A549 treated with AZD2906 at 1 μM for 4 hours (cell line): ENCODE measurements at places on chromosomes 3 and 15. TPM values are rescaled to one million over a fixed set of nuclear protein-coding genes. Genes with fewer than 3 reads are reported as not detected.

The LINS1 gene
- 9.7 to 12.4 TPM (median 10.8 TPM) in 5 replicates for total RNA-seq

The CORO2B gene
- 3.3 to 4.4 TPM (median 3.7 TPM) in 5 replicates for total RNA-seq

The KBTBD13 gene
- not detected in 5 replicates for total RNA-seq

The CCDC33 gene
- total RNA-seq, result 6.3 to 7.5 TPM (median 7.4 TPM) in 5 replicates

The CCNL1 gene
- 37.1 to 39.7 TPM (median 38.0 TPM) in 5 replicates for total RNA-seq

The CDHR4 gene
- 0.12 to 0.42 TPM (median 0.28 TPM) in 5 replicates for total RNA-seq

The TRIM42 gene
- total RNA-seq, result not detected in 5 replicates

The SENP7 gene
- total RNA-seq, result 1.8 to 2.5 TPM (median 2.0 TPM) in 5 replicates

The GRAMD2A gene
- 0.09 to 0.26 TPM (median 0.17 TPM) in 5 replicates for total RNA-seq

The BBS4 gene
- 14.8 to 18.1 TPM (median 15.2 TPM) in 5 replicates for total RNA-seq

The MAGI1 gene
- total RNA-seq, result 3.3 to 4.4 TPM (median 3.5 TPM) in 5 replicates
